ENCODE measurements at places on chromosomes 16 and 17. TPM values are rescaled to one million over a fixed set of nuclear protein-coding genes. Genes with fewer than 3 reads are reported as not detected.

The C1QL1 gene
- total RNA-seq: 3.6 TPM

The PPP1R27 gene
- not detected for total RNA-seq

The TBC1D3C gene
- not detected for total RNA-seq

DNA sequence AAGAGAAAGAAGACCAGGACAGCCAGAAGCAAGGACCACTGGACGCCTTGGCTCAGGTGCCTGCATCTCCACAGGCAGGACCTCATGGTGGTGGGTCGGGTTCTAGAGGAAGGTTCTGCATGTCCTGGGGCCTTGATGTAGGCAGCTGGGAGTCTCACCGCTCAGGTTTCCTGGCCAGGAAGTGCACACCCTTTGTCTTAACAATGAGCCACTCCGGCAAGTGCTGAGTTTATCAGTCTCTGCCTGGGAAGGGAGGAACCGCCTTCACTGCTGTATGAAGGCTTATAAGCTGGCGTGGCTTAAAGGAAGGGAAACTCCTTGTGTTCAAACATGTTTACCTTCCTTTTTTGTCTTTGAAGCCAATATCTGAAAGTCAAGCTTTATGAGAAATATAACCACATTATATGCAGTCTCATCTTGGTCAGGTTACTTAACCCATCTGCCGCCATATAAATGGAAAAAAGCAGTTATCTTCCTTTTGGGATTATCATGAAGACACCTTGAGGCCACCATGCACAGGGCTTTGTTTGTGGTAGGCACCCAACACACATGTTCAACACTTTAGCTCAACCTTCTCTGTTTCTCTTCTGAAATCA, at the start of gene ST6GALNAC1:
TSS of gene ST6GALNAC1 (minus strand) at position 205 of the 596 bp plus-strand sequence. CDS start at position 86, 119 bp downstream.
- peak within 1 kb of the TSS; percentile 7 for H3K27ac ChIP-seq
- H3K4me1 ChIP-seq: no peaks in the 10 kb centered on the region
- H3K4me3 ChIP-seq: no peak within 1 kb of the TSS
- no peaks in the 10 kb centered on the region for H3K27me3 ChIP-seq

DNA sequence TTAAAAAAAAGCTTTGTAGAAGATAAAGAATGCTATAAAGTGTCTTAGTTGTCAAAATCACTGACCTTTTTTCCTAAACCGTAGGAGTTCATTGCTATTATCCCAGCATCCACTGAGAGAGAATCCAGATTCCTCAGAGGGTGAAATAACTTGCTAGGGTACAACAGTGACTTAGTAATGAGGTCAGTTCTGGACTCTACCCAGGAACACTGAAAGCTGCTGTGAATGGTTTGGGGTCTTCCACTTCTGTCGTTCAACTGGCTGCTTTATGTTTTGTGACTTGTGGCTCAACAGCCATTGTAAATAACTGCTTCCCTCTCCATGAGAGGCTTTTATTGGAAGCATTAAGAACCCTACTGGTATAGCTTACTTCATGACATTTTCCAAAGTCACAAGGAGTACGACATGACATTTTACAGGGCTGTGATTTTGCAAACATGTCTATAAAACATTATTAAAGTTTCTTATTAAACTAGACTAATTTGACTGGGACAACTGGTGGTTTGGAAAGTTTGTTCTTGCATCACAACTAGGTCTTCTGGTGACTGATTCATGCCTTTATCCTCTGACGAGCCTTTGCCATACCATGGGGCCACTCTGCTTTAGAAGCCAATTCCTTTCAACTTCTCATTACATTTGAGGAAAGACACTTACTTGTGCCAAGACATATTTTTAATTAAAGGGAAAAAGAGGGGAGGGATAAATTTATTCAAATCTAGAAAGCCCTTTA, 92.2 kb upstream of the CDH11 start:
- no peak overlapping the region for H3K27ac ChIP-seq
- no peaks in the 10 kb centered on the region for H3K36me3 ChIP-seq
- H3K4me1 ChIP-seq: no peaks in the 10 kb centered on the region
- no peak for DNase-seq

DNA sequence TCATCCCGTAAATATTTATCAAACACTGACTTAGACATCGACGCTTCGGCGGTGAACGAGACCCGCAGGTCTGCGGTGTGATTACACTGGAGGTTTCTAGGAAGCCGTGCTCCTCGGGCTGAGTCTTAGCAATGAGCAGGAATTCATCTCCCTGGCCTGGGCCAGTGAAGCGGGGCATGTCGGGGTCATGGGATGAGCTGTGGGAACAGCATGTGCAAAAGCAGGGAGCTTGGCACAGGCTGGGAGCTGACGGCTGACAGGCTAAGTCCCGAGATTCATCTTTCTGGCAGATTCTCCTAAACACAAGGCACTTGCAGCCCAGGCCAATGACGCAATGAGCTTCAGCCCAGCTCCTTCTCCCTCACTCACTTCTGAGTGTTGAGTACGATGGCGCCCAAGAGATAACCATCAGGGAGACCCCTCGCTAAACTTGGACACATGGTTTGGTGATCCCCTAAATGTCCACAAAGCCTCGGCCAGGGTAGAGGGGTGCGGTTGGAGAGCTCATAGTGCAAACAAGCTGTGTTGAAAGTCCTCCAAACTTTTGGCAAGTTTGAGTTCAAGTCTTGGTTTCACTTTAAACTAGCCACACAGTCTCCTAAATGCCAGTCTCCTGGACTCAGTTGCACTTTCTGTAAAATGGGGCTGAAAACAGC, 12.8 kb downstream of the CRISPLD2 start:
- no peak overlapping the region for H3K4me3 ChIP-seq
- no peaks in the 10 kb centered on the region for H3K27me3 ChIP-seq
- H3K36me3 ChIP-seq: no peaks in the 10 kb centered on the region
- peak; percentile 98 for DNase-seq

DNA sequence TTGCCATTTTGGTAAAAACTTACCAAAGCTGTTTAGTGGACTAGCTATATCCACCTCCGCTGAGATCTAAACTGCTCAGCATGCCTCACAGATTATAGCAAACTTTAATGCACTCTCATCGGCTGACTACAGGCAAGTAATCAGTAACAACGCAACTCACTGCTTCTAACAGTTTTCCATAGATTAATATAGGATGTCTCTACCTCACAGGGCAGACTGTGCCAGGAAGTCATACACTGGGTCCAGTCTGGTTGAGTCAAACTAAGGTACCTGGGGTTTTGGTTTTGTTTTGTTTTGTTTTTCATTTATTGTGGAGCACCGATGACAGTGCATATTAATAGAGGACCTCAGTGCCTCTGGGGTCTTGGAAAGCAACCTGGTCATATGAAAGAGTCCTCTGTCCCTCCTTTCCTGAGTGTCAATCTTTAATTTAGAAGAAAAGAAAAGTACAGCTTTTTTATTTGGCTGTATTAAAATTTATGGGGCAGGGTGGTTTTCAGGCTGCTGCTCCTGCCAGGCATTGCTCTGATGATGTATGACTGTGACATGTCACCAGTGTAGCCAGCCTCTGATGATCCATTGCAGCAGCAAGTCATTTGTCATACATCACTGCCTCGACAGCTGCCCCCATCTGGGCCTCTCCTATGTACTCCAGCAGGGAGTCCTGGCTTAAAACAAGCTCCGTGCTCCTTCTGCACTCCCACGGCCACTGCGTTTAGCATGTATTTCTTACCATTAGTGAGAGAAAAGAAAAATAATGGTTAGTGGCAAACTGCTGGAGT, 854.1 kb downstream of the KCNJ2 start:
- no peak overlapping the region for H3K4me3 ChIP-seq
- H3K36me3 ChIP-seq: no peaks in the 10 kb centered on the region
- no peaks in the 10 kb centered on the region for H3K27me3 ChIP-seq
- H3K27ac ChIP-seq: no peak overlapping the region
- DNase-seq: no peak

- H3K27me3 ChIP-seq: no peaks in the 10 kb centered on the region
- H3K4me1 ChIP-seq: no peaks in the 10 kb centered on the region
- H3K27ac ChIP-seq: no peak overlapping the region
- no peak overlapping the region for H3K4me3 ChIP-seq
Observed at GRCh38 chr17:66955821-66956220, 8.7 kb upstream of the CACNG4 start.

GRCh38 chr17:34382621-34383124, 19.6 kb upstream of the CCL1 start:
- H3K4me1 ChIP-seq: no peaks in the 10 kb centered on the region
- no peaks in the 10 kb centered on the region for H3K27me3 ChIP-seq
- no peaks in the 10 kb centered on the region for H3K36me3 ChIP-seq
- DNase-seq: no peak
- no peak overlapping the region for H3K27ac ChIP-seq
- H3K4me3 ChIP-seq: no peak overlapping the region

DNA sequence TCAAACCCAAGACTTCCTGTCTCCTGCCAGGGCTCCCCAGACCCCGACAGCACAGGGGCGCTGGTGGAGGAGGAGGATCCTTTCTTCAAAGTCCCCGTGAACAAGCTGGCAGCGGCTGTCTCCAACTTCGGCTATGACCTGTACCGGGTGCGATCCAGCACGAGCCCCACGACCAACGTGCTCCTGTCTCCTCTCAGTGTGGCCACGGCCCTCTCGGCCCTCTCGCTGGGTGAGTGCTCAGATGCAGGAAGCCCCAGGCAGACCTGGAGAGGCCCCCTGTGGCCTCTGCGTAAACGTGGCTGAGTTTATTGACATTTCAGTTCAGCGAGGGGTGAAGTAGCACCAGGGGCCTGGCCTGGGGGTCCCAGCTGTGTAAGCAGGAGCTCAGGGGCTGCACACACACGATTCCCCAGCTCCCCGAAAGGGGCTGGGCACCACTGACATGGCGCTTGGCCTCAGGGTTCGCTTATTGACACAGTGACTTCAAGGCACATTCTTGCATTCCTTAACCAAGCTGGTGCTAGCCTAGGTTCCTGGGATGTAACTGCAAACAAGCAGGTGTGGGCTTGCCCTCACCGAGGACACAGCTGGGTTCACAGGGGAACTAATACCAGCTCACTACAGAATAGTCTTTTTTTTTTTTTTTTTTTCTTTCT, 8.1 kb downstream of the SERPINF1 start:
- H3K27me3 ChIP-seq: no peaks in the 10 kb centered on the region
- no peak for DNase-seq
- no peaks in the 10 kb centered on the region for H3K4me1 ChIP-seq
- peaks cover 4% of the 10 kb centered on the region for H3K36me3 ChIP-seq
- H3K27ac ChIP-seq: no peak overlapping the region

GRCh38 chr16:49608779-49609178, 235.2 kb downstream of the C16orf78 start:
- no peaks in the 10 kb centered on the region for H3K36me3 ChIP-seq
- no peaks in the 10 kb centered on the region for H3K27me3 ChIP-seq
- H3K4me1 ChIP-seq: no peaks in the 10 kb centered on the region
- no peak overlapping the region for H3K27ac ChIP-seq
- no peak overlapping the region for H3K4me3 ChIP-seq

DNA sequence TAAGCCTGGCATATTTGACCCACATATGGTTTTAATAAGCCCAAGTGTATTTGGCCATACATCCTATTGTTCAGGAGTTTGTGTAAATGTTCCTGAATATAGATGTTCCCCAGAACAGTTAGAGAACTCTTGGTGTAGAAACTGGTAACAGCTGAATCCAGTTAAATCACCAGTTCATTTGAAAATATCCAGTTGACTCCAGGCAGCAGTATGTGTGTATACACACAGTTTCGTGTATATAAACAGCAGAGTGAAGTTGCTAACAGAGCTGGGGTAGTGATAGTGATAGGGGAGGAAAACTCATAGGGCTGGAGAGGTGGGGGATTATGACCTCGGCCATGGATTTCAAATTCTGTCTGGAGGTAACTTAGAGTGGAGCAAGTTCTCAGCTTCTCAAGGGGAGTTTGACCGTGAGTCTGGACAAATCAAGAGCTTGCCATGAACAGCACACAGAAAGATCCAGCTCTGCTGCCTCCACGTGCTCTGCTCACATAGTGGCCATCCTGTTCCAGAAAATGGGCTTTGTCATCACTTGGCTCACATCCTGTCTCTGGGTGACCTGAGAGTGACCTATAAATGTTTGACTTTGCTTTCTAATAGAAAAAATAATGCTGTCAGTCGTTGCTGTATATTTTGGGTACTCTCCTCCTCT, 30.6 kb upstream of the MMD start:
- no peaks in the 10 kb centered on the region for H3K4me1 ChIP-seq
- H3K4me3 ChIP-seq: no peak overlapping the region
- H3K27ac ChIP-seq: no peak overlapping the region
- DNase-seq: no peak
- no peaks in the 10 kb centered on the region for H3K36me3 ChIP-seq

DNA sequence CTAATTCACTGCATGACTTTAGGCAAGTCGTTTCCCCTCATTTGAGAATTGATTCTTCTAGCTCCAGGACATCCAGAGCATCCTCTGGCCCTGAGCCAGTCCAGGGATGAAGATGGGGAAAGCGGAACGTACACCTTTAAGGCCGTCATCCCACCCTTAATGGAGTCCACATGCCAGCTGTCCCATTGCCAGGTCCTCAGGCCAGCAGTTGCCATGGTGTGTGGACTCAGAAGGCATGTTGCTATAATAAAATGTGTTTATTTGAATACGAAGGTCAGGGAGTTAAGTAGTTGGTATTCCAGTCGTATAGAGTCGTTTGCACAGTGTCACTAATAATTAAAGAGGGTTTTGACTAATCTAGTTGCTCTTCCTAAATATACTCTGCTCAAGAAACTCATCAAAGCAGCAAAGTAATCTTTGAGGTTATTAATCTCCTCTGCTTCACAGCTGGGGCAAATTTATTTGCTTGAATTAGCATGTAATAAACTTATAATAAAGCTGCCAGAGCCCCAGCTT, 30.4 kb downstream of the CCDC182 start:
- DNase-seq: peak; percentile 5
- H3K27ac ChIP-seq: no peak overlapping the region
- no peak overlapping the region for H3K4me3 ChIP-seq
- no peaks in the 10 kb centered on the region for H3K4me1 ChIP-seq
- H3K27me3 ChIP-seq: no peaks in the 10 kb centered on the region

Data from right atrium auricular region (tissue), 2 donors.